ENCODE measurements at places on chromosomes 1 and 21. TPM values are rescaled to one million over a fixed set of nuclear protein-coding genes. Genes with fewer than 3 reads are reported as not detected.
A peak's percentile ranks its signal among the peaks of the same experiment; 100 is the strongest.

Gene RIMKLA
- total RNA-seq = 0.08 TPM

- ATAC-seq = no peak
Measured at GRCh38 chr1:244836135-244836521, 670 bp downstream of the COX20 start.

GRCh38 chr1:89005286-89006151, 13.1 kb upstream of the KYAT3 start:
- peak; percentile 75 for ATAC-seq

- no peak for ATAC-seq
Measured at GRCh38 chr1:234955107-234955731, 173.4 kb downstream of the TOMM20 start.

DNA sequence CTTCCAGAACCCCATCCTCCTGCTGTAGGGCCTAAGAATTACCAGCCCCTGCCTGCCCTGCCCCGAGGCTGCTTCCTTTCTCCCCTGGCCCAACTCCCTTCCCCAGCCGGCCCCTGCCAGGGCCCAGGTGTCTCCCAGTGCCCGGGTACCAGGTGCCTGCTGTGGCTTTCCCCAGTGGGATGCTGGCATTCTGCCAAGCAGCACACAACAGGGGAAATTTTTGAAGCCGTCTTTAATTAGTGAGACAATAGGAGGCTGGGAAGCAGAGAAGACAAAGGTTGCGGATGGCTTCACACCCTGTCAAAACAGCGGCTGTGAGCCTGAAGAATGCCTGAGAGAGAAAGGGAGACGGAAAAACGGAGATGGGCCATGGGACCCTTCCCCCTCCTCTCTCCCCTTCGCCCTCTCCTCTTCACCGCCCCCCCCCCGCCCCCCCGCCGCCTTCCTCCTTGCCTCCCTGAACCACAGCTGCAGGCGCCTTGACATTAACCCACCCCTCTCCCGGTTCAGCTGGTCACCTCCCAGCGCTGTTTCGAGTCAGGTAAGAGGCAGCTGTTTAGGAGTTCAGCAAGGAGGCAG, 33.6 kb downstream of the LRRN2 start:
- ATAC-seq = no peak

DNA sequence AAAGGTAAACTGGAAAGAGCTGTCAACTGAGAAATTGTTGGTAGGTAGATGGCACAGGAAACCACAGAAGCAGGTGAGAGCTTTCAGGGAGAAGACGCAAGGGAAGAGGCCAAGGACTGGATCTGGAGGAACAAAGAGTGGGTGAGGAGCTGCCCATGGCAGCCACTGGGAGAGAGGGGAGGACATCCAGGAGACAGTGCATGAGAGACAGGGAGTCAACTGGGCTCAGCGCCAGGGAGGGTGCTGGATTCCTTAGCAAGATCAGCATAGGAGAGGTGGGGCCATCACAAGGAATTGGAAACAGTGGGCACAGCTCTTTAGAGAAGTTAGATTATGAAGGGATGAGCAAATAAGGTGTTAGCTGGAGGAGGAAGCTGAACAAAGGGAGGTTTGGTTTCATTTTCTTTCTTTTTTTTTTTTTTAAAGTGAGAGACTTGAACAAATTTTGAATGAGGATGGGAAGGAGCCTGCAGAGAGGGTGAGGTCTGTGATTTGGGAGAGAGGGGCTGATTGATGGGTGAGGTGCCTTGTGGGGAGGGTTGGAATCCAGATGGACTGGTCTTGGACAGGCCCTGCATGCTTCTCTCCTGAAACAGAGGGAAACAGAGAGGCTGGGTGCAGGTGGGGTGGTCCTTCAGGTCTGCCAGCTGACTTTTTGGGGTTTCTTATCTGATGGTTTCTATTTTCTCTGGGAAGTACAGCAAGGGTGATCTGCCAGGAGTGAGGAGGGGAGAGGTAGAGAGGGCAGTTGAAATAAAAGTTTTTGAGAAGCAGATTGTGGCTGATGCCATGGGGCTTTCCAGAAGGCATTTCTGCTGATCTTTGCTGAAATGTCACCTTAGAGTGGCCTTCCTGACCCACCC, 5.4 kb downstream of the CYP4B1 start:
- no peak for ATAC-seq

Gene KIF26B
- 0.56 TPM for total RNA-seq

DNA sequence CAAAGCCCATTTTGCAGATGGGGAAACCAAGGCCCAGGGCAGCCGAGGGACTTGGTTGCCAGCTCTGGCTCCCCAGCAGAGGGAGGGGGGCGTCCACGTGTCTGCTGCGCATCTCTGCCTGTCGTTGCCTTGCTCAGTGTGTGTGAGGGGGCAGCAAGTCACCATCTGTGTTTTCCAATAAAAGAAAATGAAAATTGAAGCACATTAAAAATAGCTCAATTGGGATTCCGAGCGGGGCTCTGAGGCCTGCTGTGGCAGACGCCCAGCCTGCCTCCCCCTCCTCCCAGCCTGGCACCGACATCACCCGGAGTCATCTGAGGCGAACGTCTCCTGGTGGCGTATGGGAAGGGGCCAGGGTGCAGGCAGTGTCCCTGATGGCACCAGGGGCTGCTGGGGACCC, 51.2 kb downstream of the EPHB2 start:
- ATAC-seq = no peak

- ATAC-seq = no peak
Measured at GRCh38 chr1:218249338-218250140, 35.6 kb upstream of the RRP15 start.

- no peak for ATAC-seq
Measured at GRCh38 chr1:119160866-119161265, 20.4 kb upstream of the WARS2 start.

- ATAC-seq = no peak
Measured at GRCh38 chr1:246104927-246105326, 402.2 kb downstream of the SMYD3 start.

GRCh38 chr1:227947386-227947675, 401 bp downstream of the WNT9A start:
- no peak for ATAC-seq

DNA sequence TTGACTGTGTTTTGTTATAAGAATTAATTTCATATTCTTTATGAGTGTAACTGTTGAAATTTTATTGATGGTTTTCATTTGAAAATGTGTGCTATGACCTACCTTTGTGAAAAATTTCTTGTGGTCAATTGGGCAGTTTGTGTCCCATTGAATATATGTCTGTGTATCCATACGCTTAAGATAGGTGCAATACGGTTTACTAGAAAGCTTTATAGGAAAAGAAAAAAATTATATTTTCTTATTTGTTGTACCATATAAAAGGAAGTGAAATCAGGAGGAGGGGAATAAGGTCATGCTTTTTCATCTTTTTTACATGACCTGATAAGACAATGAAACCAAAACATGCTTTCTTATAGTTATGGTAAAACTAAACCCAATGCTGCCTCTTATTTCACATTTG, 807.7 kb downstream of the USP25 start:
- no peak for ATAC-seq

GRCh38 chr1:9890224-9890731, 19.8 kb downstream of the CTNNBIP1 start:
- peak; percentile 53 for ATAC-seq

Gene DENND1B
- total RNA-seq = 15.2 TPM

- peak; percentile 77 for ATAC-seq
Measured at GRCh38 chr21:16587141-16587581, 857.4 kb downstream of the USP25 start.

GRCh38 chr1:47616036-47616435, 178.2 kb downstream of the FOXD2 start:
- no peak for ATAC-seq

Gene OR2L2
- not detected for total RNA-seq

- no peak for ATAC-seq
Measured at GRCh38 chr21:35850542-35851103, 209.7 kb downstream of the SETD4 start.

Gene ASPM
- 13.4 TPM for total RNA-seq

Gene GREM2
- total RNA-seq = 0.52 TPM

Gene TAS1R1
- not detected for total RNA-seq

Gene OR10J1
- total RNA-seq = not detected

DNA sequence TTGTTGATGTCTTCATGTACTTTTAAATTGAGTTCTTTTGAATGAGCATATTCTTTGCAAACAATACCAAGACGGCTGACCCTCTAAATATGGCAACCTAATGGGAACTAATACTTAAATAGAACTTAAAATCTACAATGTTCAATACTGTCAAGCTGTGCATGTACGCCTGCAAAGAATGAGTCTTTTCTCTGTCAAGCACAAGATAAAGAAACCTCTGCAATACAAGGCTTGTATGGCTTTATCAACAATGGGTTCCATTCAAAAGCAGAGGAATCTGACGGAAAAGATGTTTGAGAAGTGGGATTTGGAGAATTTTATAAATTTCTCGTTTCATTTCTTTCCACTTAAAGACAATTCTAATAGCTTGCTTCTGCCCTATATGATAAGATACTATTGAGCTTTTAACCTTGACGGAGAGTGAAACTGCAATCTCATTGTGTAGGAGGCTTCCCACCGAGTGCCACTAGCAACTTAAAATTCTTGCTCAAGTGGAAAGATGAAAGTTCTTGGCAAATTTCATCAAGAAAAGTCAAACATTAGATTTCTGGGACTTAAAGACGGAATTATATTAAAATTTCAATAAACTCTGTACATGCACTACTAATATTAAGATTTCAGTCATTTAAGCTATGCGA, 119.8 kb downstream of the RGS21 start:
- ATAC-seq = no peak

Data from esophagus mucosa (tissue), 1 donor.